ENCODE measurements at places on chromosomes 6 and 20.

DNA sequence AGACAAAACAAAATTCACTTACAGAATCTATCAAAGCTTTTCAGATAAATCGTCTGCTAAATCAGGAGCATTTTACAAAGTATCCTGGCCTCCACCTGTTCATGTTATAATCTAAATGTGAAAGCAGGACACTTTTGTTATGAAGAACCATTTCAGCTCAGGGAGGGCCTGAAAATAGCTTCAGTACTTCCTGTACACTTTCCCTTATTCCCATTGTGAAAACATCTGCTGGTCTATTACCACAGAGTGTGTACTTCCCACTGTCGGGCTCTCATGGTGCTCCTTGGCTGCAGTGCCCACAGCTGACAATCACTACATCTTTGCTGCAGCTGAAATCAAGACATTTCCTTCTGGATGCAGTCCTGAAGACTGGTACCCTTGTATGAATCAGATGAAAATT lies 128.1 kb downstream of the OPRM1 start:
- DNase-seq = no peak

DNA sequence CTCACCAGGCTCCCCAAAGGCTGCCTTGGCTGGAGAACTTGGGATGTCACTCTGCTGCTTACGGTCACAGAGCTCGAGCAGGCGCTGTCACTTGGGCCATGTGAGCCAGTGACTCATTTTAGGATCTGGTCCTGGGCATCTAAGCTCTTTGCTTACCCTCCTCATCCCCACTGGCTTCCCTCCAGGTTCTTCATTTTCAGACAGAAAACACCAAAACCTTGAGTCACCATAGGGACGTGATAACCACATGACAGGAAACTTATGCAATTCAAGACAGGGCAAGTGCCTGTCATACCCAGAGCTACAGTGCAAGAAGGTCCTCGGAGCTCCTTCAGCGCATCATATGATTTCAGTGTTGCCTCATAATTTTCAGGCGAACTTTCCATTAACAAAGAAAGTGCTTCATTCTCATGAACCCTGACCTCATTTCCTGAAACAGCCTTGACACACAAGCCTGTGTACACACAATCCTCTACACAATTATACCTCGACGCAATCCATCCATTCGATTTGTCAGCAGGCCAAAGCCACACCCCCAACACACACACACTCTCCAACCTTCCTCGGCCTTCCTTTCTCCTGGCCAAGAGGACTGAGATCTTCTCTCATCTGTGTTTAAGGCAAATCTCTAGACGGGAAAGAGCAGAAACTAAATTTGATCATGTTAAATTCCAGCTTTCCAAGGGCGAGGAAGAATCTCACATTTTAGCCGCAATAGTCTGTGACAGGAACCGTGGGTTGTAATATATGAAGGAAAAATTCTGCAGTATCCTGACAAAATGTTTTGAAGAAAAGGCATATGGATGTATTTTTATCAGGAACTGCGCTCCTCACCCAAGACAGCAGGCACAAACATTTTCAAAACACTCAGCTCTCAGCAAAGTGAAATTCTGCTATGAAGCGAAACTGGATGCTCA lies 25.3 kb downstream of the TBC1D7 start:
- DNase-seq = peak; percentile 99

GRCh38 chr6:111600588-111601445 lies 4.9 kb downstream of the TRAF3IP2 start:
- peak; percentile 70 for DNase-seq

GRCh38 chr20:60341062-60341461 lies 382.8 kb downstream of the CDH26 start:
- DNase-seq = no peak

DNA sequence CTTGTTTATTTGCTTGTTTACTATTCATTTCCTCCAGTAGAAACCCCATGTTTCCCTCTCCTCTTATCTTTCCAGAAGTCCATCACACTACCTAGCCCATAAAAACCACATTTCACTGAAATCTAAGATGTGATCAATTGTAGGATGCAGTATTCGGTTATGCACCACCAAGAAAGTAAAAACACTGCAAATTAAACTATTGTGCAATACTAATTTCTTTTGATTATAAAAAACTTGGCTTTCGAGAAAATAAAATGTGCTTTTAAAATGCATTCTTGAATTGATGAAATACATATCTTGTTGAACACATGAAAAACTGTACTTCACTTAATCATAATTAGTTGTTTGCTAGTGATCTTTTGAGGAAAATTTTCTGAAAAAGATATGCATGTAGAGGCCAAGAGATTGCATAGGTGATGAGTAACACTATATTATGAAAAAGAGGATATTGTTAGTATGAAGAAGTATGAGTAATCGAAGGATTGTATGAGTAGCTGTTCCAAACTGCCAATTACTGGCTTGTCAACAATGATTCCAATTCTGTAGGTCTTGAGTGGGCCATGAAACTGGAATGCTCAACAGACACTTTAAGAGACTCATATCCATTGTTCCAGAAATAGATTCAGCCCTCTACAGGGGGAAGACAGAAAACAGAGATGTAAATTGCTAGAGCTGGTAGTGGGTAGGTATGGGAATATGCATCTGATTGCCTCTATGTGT lies 79.7 kb downstream of the RNF217 start:
- peak; percentile 76 for DNase-seq

GRCh38 chr20:57543754-57544153 lies 17.2 kb upstream of the PCK1 start:
- no peak for DNase-seq

DNA sequence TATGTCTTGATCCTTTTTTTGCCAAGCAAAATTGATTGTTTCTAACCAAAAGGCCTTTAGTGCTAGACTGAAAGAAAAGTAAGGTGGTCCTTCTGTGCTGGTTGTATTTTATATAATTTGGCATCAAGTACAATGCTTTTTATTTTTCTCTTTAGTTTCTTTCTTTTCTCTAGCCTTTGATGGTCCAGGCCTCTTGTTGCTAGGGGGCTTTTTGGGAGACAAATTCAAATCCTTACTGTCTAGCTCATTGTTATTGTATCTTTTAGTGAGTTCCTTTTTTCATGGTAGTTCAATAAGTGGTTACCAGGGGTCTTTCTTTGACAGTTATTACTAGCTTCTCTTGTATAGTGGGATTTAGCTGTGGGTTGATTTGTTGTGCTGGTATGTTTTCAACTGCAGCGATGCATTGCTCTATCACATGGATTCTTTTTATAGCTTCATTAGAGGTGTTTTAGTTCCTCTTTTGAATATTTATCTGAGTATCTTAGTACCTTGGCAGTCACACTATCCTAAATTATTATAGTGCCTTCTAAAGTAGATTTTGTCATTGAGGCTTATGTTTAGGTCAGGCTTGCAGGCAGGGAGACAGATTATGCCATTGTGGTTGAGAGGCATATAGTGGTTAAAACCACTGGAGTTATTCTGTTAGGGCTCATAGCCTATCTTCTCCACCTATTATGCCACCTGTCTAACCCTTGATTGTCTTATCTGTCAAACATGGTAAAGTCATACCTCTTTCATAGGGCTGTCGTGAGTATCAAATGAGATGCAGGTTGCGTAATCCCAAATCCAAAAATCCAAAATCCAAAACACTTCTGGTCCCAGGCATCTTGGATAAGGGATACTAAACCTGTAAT lies 49.5 kb downstream of the KCNS1 start:
- no peak for DNase-seq

DNA sequence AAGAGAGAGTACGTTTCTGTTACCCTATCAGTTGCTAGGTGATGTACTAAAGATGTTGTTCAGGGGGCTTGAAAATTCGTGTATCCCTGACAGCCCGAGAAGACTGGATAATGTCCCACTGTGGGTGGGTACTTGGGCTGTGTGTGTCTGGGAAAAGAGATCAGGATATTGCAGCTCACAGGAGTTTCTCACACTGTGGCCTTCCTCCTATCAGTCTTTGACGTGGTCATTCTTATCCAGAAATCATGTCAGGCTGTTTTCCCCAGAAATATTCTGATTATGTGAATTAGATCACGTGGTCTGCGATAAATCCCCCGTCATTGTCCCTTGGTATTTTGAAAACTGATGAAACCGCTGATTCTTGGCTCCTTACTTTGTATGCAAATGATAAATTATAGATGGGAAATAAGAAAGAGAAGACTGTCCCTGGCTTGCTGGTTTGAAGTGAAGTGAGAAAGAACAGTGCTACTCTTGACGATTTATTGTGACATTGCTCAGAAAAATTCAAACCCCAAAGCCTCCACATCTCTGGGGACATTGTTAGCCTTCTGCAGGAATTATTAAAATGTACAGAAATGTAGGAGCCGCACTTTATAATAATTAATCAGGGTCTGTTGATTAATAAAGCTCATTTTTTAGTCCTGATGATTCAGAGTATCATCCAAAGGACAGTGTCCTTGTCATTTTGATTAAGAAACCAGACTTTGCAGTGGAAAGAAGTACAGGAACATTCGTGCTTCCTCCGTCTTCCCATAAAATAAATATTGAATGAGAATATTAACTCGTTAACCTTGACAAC lies 167.5 kb upstream of the TSHZ2 start:
- DNase-seq = no peak

DNA sequence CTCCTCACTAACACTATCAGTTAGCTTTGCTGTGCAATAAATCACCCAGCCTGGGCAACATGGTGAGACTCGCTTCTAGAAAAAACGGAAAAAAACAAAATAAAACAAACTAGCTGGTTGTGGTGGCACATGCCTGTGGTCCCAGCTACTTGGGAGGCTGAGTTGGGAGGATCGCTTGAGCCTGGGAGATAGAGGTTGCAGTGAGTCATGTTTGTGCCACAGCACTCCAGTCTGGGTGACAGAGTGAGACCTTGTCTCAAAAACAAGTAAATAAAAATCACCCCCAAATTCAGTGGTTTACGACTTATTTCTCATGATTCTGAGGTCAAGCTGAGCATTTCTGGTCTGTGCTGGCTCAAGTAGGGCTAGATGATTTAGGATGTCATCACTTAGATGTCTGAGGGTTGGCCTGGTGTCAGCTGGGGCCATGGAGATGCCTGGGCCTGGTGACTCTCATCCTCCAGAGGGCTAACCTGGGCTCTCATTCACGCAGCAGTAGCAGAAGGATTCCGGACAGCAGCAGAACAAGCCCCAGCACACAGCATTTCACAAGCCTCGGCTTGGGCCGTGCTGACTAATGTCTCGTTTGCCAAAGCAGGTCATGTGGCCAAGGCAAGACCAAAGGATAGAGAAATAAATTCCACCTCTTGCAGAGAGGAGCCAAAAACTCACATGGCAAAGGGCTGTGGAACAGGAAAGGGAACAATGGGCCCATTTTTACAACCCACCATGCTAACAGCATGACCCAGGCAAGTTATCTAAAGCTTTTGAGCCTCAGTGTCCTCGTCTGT lies 32.5 kb downstream of the MGME1 start:
- DNase-seq = peak; percentile 97

DNA sequence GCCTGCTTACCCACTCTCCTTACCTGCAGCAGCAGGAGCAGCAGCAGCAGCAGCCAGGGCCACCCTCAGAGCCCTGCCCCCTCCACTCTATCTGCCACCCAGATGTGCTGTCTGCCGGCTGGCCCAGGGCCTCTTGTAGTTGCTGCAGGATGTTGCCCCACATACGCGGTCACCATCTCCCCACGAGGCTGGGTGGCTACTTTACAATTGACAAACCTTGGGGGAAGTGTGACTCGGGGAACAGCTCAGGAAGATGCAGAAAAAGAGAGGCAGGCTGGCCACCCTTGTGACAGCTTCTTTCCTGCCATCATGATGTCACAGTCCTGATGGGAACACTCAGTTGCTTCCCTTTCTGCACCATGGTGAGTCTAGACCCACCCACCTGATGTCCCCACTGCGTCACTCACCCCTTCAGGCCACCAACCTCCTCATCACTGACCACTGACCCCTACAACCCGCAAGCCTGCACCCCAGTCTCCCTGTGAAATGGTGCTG lies 14.5 kb downstream of the TREM1 start:
- no peak for DNase-seq

GRCh38 chr6:21587179-21587960 lies 6.2 kb upstream of the SOX4 start:
- DNase-seq = peak; percentile 63

DNA sequence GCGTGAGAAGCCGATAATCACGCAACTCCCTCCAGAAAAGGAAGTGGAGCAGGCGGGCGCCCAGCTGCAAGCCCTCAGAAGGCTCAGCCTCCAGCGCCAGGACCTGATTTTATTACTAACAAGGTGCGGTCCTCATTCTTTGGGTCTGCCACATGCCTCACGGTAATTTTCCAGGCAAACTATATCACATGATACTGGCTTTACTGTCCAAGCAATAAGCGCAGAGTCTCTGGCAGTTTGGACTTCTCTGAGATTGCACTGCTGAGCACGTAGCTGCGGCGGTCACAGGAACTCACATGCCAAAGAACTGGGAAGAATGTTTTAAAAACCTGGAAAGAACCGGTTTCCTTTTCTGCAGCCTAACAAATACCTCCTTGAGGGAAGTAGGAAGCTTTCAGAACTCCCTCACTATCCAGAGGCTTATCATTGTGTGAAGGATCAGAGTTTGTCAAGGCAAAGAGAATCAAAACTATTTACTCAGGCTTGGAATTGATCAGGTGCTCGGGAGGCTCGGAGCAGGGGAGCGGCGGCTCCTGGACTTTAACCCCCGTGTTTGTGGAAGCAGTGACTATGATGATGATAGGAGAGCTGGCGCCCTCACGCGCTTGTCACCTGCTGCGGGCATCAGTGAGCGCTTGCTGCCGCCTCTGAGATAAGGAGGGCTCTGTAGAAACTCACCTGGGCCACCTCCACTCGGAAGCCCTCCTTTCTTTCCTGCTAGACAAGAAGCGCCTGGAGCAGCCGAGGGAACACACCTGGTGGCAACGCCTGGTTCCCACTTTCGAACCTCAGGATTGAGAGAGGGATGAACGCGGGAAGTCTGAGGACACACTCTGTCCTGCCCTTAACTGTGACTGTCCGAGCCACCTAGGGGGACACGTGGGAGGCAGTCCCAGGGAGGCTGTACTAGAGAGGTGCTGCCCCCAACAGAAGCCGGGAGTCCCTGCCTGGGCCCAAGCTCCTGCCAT lies 27.2 kb upstream of the SYNJ2 start:
- peak; percentile 29 for DNase-seq

GRCh38 chr6:95133578-95133977 lies 443.8 kb upstream of the MANEA start:
- DNase-seq = no peak

DNA sequence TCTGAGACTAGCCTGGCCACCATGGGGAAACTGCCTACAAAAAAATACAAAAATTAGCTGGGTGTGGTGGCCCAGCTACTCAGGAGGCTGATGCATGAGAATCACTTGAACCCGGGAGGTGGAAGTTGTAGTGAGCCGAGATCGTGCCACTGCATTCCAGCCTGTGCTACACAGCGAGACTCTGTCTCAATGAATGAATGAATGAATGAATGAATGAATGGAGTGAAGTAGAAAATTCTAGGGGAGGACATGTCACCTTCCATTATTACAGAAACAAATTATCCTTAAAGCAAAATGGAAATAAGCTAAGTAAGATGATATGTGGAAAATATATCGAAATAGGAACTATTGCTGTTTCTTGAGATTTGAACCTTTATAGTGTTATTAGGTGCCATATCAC lies 2.9 kb upstream of the PNISR start:
- no peak for DNase-seq

- DNase-seq = no peak
Measured at GRCh38 chr6:110800839-110801196, 14.5 kb downstream of the CDK19 start.

All from fibroblast of mammary gland (primary cell).